ENCODE measurements at places on chromosomes 3 and 15. TPM values are rescaled to one million over a fixed set of nuclear protein-coding genes. Genes with fewer than 3 reads are reported as not detected.
A peak's percentile ranks its signal among the peaks of the same experiment; 100 is the strongest.

DNA sequence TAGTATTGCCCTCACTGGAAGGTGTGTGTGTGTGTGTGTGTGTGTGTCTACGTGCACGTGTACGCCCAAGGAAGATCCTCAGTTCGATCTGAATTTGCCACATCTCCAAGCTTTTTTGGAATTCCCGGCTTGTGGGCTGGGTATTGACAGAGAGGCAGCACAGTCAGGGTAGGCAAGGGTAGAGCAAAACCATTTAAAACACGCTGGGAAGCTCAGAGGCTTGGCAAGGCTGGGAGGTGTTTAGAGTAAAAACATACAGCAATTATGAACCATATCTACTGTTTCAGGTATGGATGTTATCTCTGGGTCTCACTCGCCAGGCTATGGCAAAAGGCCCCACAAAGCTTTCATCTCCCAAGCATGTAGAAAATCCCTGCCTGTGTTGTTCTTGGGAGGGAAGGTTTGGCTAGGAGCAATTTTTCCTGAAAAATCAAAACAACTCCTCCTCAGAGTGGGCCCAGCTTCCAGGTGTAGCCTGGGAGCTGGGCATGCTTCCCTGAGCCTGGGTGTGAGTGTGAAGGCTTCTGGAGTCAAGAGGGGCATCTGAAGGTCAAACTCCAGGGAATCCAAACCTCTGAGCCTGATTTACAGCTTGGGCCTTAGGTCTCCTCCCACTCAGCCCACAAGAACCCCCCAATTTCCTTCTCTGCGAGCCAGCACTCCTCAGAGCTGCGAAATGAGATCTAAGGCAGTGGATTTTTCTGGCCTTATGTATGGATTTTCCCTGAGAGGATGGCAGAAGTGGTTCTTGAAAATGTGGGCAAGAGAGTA lies 244.8 kb upstream of the TPRG1 start:
- no peak for DNase-seq

DNA sequence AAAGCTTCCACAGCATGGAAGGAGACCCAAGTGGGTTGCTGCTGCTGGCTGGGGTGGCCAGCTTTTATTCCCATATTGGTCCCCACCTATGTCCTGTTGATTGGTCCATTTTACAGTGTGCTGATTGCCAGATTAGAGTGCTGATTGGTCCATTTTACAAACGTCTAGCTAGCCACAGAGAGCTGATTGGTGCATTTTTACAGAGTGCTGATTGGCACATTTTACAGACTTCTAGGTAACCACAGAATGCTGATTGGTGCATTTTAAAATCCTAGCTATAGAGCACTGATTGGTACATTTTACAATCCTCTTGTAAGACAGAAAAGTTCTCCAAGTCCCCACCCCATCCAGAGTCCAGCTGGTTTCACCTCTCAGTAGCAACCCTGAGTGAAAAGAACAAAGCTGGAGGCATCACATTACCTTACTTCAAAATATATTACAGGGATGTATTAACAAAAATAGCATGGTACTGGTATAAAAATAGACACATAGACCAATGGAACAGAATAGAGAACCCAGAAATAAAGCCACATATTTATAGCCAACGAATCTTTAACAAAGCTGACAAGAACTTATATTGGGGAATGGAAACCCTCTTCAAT lies 7.5 kb upstream of the ACVR2B start:
- no peak for DNase-seq

GRCh38 chr3:189237526-189237925 lies 65.8 kb downstream of the TPRG1 start:
- no peak for DNase-seq

GRCh38 chr3:184066211-184066610 lies 13.4 kb downstream of the HTR3C start:
- no peak for DNase-seq

DNA sequence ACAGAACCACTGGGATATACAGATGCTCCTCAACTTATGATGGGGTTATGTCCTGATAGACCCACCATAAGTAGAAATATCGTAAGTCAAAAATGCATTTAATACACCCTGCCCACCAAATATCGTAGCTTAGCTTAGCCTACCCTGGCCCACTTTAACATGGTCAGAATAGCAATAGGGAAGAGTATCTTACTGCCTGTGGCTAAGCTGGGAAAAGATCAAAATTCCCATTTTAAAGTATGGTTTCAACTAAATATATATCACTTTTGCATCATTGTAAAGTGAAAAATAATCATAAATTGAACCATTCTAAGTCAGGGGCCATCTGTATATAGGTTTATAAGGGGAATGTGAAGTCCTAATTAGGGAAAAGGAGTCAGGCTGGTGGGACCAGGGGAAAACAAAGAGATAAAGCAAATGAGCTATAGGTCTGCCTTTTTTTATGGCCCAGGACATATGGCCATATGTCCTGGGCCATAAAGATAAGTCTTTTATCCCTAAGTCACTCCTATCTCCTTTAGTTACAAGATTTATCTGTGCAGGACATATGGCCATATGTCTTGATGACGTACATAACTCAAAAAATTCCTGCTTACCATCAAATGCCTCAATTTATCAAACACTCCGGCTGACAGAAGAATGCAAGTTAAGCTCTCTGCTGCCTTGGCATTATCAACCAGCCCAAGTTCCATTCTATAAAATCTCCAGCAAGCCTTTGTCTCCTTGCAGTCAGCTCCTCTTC lies 11.2 kb downstream of the RTP3 start:
- DNase-seq, result no peak

DNA sequence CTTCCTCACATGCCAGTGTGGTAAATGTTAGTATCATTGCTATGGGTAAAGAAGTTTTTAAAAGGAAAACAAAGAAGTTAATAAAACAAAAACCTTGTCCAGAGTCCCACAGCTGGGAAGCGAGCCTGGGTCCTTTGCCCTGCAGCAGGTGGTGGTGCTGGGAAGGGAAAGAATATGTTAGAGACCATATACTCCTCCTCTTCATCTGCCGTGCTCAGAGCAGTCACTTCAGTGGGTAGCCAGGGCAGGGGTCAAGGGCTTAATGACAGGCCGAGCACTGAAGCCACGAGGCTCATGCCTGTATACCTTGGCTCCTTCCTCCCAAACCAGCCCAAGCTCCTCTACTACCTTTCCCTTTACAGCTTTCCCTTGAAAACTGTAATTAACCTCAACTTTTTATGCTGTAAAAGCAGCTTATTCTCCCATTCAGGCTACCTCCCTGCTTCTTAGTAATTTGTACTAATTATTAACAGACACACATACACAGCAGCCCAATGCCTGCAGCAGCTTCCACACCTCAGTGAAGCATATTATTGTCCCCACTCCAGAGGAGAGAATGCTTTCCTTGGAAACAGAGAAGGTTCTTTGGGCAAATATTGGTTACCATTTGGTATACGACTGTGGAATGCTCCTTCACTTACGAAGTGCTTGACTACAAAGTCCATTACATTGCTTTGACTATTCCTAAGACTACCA lies 362.1 kb downstream of the EPHB1 start:
- DNase-seq, result no peak

- peak; percentile 91 for DNase-seq
Observed at GRCh38 chr3:48088749-48089466, 72.7 kb upstream of the MAP4 start.

- no peak for DNase-seq
Observed at GRCh38 chr3:55630921-55631299, 143.8 kb upstream of the WNT5A start.

GRCh38 chr15:45133561-45133920 lies 3.7 kb downstream of the DUOX1 start:
- no peak for DNase-seq

DNA sequence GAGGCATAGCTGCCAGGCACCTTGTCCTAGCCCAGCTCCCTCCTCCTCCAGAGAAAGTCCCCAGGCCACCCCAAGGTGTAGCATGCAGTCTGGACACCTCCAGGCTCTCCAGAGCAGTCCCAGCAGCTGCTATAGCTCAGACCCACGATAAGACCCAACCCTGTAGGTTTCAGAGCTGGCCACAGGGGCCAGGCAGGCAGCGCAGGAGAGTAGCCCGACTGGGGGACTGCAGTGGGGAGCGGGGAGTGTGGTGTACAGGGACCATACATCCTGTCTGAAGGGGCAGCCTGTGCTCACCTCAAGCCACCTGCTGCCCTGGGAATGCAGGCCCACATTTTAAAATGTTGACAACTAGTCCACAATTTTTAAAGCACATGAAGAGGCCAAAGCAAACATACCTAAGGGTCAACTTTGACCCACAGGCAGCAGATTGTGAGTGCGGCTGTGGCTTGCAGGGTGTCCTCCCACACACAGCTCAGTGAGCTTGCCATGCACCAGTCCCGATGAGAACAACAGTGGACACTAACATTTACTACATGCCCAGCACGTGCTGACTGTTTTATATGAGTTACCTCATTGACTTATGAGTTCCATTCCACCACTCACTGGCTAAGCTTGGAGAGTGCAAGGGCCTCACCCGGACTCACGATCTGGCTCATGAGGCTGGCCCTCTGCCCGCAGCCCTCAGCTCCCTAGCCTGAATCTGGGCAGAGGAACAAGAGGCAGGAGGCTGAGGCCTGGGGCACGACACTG lies 81.4 kb downstream of the DNAJB8 start:
- DNase-seq, result no peak

DNA sequence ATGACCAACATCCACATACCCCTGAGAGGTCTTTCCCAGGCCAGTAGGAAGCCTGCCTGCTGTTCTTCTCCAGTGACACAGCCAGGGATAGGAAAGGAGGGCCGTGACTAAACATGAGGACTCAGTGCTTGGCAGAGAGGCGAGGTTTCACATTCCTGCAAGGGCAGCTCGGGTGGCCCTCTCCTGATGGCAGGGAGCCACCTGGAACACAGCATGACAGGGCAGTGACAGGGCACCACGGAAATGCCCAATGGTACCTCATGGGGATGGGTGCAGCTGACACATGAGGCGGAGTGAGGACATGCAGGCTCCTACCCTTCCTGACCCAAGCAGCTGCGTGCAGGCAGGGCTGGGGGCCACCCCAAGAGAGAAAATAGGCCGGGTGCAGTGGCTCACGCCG lies 7.4 kb upstream of the TGM5 start:
- DNase-seq, result no peak

DNA sequence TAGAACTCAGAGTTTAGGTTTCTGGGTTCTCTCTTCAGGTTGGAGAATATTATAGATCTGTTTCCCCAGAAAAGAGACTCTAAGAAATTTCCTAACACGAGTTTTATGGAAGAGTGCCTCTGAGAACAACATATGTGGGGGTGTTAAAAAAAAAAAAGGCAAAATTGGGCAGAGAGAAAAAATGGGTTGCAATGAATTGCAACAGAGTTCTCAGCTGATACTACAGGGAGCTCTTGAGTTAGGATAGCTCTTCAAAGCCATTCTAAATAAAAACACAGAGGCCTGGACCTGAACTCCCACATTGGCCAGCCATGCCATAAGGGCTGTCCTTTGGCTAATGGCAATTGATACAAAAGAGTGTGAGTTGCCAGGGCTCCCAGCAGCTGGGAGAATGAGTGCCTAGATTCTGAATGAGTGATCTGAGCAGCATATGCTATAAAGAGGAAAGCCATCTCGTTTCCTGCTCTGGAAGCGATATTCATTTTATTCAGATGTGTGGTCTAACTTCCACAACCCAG lies 20.1 kb upstream of the UBE2E2 start:
- DNase-seq, result no peak

DNA sequence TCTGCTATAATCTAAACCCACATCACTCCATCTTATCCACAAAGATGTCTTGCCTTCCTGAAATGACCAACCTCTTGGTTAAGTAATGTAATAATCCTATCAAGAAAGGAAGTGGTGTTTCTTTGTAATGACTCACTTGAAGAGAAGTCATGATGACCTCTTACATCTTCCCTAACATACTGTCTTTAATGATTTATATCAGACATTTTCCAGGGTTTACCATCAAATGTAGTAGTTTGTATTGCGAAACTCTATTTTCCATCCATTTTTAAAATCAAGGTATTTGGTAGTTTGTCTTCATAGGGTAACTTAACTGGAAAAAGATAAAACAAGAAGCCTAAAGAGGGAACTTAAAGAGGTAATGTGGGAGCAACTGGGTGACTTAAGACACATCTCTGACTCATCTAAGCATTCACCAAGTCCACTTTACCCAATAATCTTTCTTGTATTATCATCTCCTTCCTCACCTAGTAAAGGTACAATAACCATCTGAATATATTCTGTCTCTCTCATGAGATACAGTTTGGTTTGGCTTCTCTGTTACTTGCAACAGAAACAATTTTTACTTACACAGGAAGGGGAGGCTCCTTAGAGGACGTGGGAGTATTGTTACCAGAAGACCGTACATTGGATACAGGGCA lies 5.7 kb upstream of the MAPK6 start:
- no peak for DNase-seq

DNA sequence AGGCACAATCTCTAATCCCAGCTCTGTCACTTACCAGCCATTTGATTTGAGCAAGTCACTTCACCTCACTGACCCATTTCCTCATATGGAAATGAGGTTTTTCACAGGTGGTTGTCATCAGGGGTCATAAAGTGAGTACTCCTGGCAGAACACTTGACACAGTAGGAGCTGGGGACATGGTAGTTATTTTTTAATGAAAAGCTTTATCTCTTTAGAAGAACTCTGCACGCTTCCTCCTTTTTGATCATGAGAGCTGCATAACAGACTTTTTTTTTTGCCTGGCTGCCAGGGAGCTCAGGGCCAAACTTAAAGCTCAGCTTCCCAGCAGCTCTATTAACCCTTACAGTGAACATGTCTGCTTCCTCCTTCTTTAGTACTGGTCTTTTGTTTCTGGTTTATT lies 8.4 kb downstream of the VWA5B2 start:
- DNase-seq, result no peak

DNA sequence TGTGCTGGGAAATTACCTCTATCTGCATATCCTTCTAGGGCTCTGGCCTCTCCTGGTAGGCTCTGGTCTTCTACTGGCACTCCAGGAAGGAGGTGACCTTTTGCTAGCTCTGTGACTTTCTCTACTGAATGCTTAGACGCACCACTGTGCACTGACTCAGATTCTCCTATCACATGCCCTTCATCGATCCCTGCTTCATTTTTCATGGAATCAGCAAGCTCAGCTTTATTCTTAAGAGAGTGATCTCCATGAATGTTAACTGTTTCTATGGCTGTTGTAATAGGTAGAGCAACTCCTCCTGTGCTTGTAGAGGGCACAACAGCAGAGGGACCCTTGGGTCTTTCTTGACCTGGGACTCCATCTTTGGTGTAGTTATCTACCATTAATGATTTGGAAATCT lies 106.6 kb downstream of the MAP4 start:
- DNase-seq, result no peak

The LMAN1L gene
- not detected for polyA plus RNA-seq

The SNURF gene
- 24.1 TPM for polyA plus RNA-seq

The TMEM266 gene
- polyA plus RNA-seq, result 11.1 TPM

The ACKR4 gene
- 2.2 TPM for polyA plus RNA-seq

The LRTM1 gene
- polyA plus RNA-seq, result not detected

The STAB1 gene
- polyA plus RNA-seq, result 34.8 TPM

The OR5K2 gene
- polyA plus RNA-seq, result 0.53 TPM

The MRPS25 gene
- 59.8 TPM for polyA plus RNA-seq

The CCR3 gene
- 0.21 TPM for polyA plus RNA-seq

Measured in right renal cortex interstitium (tissue), 3 donors.